ENCODE measurements at places on chromosomes 2 and 18.

GRCh38 chr2:226831266-226831665, 4.6 kb upstream of the RHBDD1 start:
- no peak for DNase-seq

DNA sequence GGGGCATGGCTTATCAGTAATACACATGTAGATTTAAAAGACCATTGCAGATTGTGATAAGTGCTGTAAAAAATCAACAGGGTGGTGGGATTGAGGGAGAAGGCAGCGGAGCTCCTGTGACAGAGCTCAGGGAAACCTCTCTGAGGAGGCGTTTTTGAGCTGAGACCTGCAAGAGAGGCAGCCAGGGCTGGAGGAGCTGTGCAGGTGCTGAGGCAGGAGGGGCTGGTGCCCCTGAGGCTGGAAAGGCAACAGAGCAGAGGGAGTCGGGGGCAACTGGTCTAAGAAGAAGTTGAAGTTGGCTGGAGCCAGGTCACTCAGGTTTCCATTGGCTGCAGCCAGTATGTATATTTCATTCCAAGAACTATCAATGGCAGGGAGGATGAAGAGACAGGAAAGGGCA, 47.6 kb downstream of the KLHL29 start:
- DNase-seq, result no peak

GRCh38 chr2:178152033-178152432, 39.8 kb downstream of the RBM45 start:
- DNase-seq, result no peak

DNA sequence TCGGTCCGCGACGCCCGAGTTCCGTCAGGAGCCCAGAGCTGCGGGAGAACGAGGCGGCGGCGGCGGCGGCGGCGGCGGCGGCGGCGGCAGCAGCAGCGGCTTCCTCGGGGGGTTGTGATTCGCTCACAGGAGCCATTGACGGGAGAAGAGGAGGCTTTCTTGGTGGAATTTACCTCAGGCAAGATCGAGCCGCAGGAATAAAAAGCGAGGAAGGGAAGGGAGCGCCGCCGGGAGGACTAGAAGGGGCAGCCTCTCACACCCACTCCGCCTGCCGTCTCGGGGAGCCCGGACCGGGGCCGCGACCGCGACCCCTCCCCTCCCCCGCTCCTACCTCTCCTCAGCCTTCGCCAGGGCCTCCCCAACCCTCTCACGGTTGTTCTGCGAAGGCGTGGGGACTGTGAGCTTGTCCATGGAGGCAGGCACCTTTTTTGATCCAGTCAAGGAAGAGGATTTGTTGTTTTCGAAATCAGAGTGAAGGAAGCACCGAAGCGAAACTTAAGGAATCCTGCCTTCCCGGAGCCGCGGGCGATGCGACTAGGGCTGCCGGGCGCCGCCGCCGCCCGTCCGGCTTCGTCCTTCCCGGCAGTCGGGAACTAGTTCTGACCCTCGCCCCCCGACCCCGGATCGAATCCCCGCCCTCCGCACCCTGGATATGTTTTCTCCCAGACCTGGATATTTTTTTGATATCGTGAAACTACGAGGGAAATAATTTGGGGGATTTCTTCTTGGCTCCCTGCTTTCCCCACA, 506 bp downstream of the BMPR2 start:
- peak; percentile 78 for DNase-seq

GRCh38 chr2:105747991-105748390, 3.3 kb downstream of the NCK2 start:
- no peak for DNase-seq

GRCh38 chr18:2894841-2895370, 48.1 kb downstream of the EMILIN2 start:
- DNase-seq, result no peak

DNA sequence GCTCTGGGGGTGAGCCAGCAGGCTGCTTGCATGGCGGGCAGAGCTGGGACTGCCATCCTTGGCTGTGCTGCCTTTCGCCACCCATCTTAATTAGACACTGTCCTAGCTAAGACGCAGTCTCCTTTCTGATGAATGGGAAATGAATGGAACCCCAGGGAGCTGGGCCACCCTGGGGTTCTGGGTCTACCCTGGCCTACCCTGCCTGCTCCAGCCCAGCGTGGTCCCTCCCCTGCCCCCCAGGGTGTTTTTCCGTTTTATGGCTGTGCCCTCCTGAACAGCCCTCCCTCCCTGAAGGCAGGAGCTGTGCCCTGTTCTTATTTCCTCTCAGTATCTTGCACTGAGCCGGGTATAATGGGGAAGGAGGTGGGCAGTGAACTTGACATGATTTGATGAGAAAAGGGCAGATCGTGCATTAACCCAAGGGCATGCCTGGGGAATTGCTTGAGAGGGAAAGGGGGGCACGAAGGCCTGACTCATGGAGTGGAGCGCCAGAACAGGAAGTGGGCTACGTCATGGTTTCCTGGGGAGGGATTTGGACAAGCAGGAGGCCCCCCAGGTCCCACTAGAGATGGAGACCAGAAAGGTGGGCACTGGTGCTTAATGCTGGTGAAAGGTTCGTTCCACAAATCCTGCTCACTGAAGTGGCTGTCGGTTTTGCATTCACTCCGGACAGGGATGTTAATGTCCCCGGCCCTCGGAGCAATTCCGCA, 165.0 kb downstream of the KLHL29 start:
- no peak for DNase-seq

- DNase-seq, result peak; percentile 87
Measured at GRCh38 chr2:231672617-231673347, 35.5 kb upstream of the PTMA start.

GRCh38 chr2:113206251-113206650, 32.5 kb downstream of the PSD4 start:
- no peak for DNase-seq

DNA sequence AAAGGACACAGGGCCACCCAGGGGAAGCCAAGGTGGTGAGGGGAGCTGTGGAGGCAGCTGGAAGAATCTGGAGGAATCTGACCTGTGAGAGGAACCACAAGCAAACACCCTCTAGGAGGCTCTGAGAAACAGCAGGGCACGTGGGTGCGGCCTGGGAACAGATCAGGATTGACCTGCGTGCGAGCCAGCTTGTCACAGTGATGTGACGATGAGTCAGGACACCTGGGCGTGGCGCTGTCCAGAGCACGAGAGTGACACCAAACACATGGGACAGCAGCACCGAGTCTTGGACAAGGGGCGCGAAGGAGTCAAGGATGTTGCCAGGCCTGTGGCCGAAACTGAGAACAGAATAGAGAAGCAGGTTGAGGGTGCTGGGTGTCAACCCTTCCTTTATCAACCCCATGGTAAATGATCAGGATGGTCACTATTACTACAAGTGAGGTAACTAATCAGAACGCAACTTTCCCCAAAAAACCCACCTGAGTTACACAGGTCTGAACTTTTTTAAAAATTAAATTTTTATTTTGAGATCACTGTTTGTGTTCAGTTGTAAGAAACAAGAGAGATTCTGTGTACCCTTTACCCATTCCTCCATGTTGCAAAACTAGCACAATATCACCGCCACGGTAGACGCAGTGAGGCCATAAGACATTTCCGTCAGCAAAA, 637 bp upstream of the SFT2D3 start:
- peak; percentile 92 for DNase-seq

GRCh38 chr2:74762789-74763188, 71.1 kb upstream of the HK2 start:
- DNase-seq, result no peak

DNA sequence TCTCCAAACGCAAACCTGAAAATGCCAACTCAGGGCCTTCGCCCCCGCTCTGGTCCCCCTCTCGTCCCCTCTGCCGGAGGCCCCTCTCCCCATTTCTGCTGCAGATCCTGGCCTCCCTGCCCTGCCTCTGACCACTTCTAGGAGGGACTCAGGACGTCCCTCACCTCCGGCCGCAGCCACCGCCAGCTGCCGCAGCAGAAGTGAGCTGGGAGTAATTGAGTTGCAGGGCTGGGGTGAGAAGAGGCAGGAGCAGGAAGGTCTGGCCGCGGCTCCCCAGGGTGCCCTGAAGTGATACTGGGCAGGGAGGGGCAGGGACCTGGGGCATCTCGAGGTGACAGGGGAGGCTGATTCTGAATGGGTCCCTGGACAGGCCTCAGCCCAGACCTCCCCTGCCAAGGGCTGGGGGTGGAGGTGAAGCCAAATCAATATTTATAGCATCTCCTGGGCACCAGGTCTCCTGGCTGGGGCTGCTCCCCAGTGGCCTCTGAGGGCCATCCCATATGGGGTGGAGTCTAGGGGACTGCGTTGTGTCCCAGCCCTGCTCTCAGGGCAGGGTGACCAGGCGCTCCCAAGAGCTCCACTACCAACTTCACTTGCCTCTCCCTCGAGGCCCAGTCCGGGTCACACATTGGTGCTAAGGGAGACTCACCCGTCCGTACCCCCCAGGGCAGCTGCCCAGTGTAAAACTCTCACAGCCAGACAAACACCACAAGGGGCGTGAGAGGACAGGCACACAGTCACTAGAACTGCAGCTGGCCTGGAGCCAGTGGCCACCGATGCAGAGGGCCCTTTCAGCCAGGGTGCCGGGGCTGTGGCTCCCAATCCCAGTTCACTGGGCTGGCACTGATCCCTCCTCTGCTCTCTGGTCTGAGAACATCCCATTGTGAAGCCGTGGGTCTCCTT, 33.0 kb downstream of the KCNIP3 start:
- DNase-seq, result no peak

DNA sequence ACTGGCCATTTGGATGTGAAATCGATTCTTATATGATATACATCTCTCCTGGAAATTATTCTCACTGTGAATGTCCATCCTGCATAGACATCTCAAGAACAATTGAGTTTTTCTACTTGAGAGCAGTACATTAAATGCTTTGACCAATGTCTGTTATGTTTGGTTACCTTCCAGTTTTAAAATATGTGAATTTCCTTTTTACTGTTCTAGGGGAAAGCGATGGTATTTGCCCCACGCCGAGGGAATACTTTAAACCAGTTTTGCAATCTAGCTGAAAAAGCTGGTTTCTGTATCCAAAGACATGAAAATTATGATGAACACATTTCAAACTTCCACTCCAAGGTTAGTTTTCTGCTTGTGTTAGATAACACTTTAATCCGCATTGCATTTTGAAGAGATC, 175.3 kb upstream of the SIX3 start:
- DNase-seq, result no peak

GRCh38 chr2:173048522-173048896, 27.1 kb upstream of the MAP3K20 start:
- DNase-seq, result no peak

- DNase-seq, result no peak
Measured at GRCh38 chr2:67571785-67572718, 174.9 kb downstream of the ETAA1 start.

- peak; percentile 55 for DNase-seq
Measured at GRCh38 chr2:218858671-218859555, 692 bp upstream of the WNT6 start.

GRCh38 chr2:8481463-8482009, 200.3 kb upstream of the ID2 start:
- no peak for DNase-seq

DNA sequence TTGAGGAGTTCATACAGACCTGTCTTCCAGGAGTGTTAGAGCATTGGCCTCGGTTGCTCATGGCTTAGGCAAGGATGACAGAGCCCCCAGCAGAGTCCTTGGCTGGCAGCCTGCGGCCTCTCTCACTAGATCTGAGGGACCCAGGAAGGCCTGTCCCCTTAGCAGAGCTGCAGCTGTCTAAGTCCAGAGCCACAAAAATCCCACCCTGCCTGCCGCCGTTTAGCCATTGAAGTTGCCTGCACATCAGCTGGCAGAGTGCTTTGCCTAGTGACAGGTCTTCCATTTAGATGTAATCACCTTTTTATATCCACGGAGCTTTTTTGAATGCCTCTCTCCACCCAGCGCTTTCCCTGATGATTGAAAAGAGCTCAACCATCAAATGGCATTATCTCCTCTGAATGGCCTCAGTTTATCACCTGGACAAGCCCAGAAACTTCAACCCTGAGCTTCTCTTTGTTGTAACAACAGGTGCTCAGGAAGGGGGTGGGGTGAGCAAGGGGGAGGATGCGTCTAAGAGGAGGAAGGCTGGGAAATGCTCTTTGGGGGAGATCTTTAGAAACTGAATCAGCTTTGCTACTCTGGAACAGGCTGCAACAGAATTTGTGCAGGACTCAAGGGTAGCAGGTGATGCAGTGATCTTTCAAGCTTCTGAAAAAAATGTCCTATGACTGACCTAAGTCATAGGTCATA, 71.9 kb downstream of the TNP1 start:
- DNase-seq, result no peak

- no peak for DNase-seq
Measured at GRCh38 chr2:50943791-50944190, 88.1 kb downstream of the NRXN1 start.

- no peak for DNase-seq
Measured at GRCh38 chr2:19577723-19578122, 219.3 kb upstream of the OSR1 start.

GRCh38 chr18:5288517-5288935, 7.0 kb downstream of the ZBTB14 start:
- no peak for DNase-seq

DNA sequence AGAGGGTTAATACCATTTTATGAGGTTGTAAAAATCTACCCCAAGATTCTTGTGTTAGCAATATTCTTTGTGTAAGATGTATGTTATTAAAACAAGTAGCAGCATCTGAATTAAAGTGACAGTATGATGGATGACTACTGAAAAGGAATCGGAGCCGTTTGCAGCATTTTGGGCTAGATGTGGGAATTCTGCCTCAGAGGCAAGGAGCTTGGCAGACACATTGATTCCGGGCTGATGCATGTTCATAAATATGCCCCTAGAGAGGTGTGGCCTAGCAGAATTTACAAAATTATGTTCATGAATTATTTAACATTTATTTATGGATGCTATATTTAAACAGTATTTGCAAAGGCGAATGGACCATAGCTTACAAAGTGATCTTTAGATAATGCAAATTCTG, 389.0 kb upstream of the ETAA1 start:
- no peak for DNase-seq

DNA sequence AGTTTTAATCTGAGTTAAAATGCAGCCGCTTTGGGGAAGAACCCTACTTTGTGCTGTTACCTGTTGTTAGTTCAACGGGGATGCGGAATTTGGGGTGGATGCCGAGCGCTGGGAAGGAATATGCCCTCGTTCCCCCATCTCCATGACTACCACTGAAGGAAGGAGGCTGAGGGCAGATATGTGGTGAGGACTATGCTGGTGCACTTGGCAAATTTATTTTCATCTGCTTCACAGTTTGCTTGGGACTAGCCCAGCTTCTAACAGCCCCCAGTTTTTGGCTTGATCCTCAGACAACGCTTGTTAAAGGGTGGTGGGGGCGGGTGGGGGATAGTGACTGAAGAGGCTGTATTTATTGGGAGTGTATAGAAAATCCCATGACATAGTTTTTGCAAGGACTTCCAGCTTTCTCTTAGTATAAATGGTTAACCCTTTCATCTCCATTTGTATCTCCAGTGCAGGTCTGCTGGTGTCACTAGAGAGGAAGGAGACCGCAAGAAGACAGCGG, 100.8 kb downstream of the COLEC12 start:
- no peak for DNase-seq

- DNase-seq, result no peak
Measured at GRCh38 chr2:66839551-66840320, 404.8 kb downstream of the MEIS1 start.

- DNase-seq, result no peak
Measured at GRCh38 chr2:26462511-26463243, 15.2 kb downstream of the OTOF start.

- peak; percentile 46 for DNase-seq
Measured at GRCh38 chr18:76697441-76697901, 124.9 kb upstream of the ZNF236 start.

- DNase-seq, result no peak
Measured at GRCh38 chr18:74457725-74458421, 765 bp upstream of the DIPK1C start.

GRCh38 chr18:46324087-46324955, 220.1 kb downstream of the HAUS1 start:
- DNase-seq, result no peak
